Fibroblast of pulmonary artery (primary cell): ENCODE measurements at places on chromosomes 16 and 17.
A peak's percentile ranks its signal among the peaks of the same experiment; 100 is the strongest.

- DNase-seq = no peak
Observed at GRCh38 chr16:84347161-84347560, 21.2 kb upstream of the ATP2C2 start.

DNA sequence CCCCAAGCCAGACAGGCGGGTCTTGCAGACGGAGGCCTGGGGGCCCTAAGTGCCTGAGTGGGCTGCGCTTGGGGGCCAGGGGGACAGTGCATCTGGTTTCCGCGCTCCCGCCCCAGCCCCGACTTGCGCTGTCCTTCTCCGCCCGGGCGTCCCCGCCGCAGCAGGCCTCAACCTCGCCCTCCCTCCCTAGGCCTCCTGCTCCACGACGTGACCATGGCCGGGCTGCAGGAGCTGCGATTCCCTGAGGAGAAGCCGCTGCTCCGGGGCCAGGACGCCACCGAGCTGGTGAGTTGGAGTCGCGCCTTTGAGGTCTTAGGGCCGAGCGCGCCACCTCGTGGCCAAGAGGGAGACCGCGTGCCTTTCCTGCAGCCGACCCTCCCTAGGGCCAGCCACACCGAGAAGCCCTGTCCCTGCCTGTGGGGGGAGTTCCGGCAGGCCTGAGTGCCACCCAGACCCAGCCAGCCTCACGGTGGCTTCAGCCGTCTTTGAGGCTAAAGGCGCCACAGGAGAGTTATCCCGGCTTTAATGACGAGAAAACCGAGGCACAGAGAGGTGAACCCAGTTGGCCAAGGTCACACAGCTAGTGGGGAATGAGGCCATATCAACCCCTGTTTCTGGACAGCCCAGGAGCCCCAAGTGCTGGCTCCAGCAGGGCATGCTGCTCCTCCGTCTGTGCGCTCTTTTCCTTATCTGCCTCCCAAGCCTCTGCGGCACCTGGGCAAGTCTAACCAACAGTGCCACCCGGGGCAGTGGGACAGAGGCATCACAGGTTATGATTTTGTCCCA is 12.2 kb upstream of the NDRG4 start:
- peak; percentile 80 for DNase-seq

- no peak for DNase-seq
Observed at GRCh38 chr16:82767198-82767597, 140.4 kb downstream of the CDH13 start.

- DNase-seq = peak; percentile 61
Observed at GRCh38 chr17:45149669-45150664, 1.7 kb downstream of the HEXIM1 start.

DNA sequence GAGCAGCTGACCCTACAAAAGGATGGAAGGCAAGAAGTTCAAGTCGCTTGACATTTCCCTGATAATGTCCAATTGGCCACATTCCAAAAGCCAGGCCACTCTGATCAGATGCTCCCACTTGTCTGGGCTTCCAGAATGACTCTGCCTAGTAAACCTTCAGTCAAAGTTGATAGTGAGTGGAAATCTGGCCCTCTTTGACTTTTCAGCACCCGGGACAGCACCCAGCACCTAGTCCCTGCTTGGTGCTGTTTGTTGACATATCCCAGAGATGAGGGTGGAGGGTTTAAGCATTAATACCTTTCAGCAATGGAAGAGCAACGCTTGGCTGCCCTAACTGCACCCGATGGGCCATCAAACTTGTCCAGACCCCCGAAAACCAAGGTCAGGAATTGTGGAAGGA is 131.3 kb downstream of the AIPL1 start:
- DNase-seq = peak; percentile 26
